Osteoblast (primary cell): ENCODE measurements at places on chromosomes 6 and 20. TPM values are rescaled to one million over a fixed set of nuclear protein-coding genes. Genes with fewer than 3 reads are reported as not detected.

The C20orf144 gene
- under 0.01 TPM in 2 replicates for total RNA-seq

The SEC63 gene
- 35.8 and 54.5 TPM in 2 replicates for total RNA-seq

The RAMACL gene
- total RNA-seq: 3.3 and 4.1 TPM in 2 replicates

The LGSN gene
- not detected in 2 replicates for total RNA-seq

The RNASET2 gene
- total RNA-seq: 41.3 and 47.8 TPM in 2 replicates

The TNNC2 gene
- 0.29 and 0.36 TPM in 2 replicates for total RNA-seq

The MOG gene
- not detected in 2 replicates for total RNA-seq

The C4A gene
- total RNA-seq: 7.2 and 8.3 TPM in 2 replicates
